ENCODE measurements at places on chromosomes 3 and 15.
A peak's percentile ranks its signal among the peaks of the same experiment; 100 is the strongest.

- no peak for DNase-seq
Measured at GRCh38 chr3:194282436-194283122, 68.5 kb downstream of the CPN2 start.

- no peak for DNase-seq
Measured at GRCh38 chr3:192068464-192069254, 607.7 kb downstream of the PYDC2 start.

GRCh38 chr15:55917881-55918296 is 75.5 kb downstream of the NEDD4 start:
- no peak for DNase-seq

GRCh38 chr3:123290107-123290930 is 88.6 kb downstream of the SEC22A start:
- DNase-seq, result peak; percentile 16

DNA sequence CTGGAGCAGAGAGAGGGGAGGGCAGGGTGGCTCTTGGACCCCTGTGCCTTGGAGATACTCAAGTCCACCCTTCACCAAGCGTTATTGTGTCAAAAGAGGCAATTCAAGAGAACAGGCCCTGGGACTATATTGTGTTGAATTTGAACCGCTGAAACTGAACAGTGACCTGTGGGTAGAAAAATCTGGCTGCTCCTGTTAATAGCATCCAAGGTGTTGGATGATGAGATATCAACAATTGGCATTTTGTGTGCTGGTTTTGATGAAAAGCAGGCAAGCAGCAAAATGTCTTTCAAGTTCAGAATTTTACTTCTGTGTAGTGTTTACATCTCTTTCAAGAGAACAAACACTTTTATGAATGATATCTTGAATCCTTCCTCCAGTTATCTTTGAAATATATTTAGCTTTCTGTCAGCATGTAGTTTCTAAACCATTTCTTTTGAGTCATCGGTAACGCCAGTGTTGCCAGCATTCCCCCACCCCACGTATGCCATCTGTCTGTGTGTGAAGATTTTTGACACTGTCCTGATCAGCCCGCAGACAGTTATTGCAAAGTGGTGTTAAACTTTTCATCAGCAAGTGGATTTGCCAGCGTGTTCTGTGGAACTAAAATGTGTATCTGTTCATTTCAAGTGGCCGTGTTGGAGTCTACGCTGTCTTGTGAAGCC is 34.8 kb downstream of the PDHB start:
- DNase-seq, result no peak

DNA sequence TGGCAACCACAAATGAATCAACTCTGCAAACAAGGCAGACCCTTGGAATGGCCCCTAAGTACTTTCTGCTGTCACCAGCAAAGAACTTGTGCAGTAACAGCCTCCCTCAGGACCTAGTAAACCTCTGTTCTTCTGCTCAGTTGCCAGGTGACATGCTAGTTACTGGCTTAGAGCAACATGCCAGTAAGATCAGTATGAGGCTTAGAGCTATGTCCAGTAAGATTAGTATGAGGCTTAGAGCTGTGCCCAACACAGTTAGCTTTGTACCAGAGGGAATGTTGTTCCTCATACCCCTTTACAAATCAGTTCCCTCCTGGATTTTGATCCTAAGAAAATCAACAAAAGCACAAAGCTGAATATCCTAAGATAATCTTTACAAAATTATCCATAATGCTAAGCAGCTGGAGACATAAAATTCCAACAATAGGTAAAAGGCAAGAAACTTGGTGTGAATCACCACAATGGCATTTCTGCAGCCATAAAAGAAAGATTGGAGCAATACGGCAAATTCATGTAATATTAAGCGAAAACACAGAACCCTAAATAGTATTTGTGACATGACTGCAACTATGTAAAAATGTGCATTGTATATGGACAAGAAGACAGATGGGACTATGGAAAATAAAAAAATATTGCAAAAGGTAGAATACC is 107.3 kb upstream of the LPP start:
- no peak for DNase-seq

GRCh38 chr3:142641504-142641903 is 45.3 kb downstream of the PLS1 start:
- no peak for DNase-seq

DNA sequence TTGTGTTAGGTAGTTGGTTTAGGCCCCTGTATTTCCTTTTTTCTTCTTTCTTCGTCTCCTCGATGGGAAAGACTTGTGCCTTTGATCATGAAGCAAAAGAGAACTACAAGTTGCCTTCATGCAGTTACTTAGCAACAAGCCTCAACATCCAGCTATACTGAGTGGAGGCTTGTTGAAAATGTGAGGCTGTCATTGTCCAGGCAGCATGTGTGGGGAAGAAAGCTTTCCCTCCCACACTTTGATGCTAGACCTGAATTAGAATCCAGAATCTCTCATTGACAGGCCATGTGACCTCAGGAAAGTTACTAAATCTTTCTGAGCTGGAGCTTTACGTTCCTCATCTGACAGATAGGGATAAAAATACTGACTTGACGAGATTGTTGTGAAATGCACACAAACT is 23.7 kb downstream of the IFT122 start:
- DNase-seq, result no peak

DNA sequence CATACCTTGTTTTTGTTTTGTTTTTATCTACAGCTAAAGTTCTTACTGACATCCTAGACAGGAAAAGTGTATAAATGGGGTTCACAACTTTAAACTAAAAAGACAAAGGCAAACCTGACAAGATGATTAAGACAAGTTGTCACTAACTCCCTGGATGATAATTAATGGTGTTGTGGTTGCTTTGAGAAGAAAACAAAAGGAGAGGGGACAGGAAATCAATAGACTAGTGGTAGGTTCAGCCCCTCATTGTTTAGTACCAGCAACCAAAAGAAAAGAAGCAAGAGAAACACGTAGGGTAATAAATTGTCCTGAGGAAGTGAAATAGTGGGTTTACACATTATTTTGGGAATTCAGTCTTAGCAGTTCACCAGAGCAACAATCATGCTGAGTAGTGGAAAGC is 78.8 kb downstream of the BFSP2 start:
- DNase-seq, result no peak

DNA sequence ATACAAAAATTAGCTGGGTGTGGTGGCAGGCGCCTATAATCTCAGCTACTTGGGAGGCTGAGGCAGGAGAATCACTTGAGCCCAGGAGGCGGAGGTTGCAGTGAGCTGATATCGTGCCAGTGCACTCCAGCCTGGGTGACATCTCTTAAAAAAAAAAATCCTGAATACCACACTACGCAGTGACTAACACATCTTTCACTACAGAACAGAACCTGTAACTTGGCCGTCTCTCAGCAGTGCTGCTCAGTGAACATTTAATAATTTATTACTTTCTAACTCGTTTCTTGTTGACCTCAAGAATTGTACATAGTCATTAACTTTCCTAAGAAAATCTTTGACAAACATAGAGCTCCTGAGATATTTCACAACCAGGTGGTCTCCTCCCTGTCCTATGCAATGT is 3.8 kb downstream of the GREM1 start:
- no peak for DNase-seq

DNA sequence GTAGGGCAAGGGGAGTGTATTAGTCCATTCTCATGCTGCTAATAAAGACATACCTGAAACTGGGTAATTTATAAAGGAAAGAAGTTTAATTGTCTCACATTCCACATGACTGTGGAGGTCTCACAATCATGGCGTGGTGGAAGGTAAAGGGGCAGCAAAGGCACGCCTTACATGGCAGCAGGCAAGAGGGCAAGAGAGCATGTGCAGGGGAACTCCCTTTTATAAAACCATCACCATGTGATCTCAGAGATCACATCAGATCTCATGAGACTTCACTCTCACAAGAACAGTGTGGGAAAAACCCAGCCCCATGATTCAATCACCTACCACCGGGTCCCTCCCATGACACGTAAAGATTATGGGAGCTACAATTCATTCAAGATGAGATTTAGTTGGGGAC is 41.4 kb downstream of the SUMF1 start:
- no peak for DNase-seq

- DNase-seq, result no peak
Measured at GRCh38 chr3:36482880-36483279, 102.6 kb downstream of the STAC start.

GRCh38 chr3:136634821-136635220 is 117.4 kb downstream of the STAG1 start:
- DNase-seq, result no peak

DNA sequence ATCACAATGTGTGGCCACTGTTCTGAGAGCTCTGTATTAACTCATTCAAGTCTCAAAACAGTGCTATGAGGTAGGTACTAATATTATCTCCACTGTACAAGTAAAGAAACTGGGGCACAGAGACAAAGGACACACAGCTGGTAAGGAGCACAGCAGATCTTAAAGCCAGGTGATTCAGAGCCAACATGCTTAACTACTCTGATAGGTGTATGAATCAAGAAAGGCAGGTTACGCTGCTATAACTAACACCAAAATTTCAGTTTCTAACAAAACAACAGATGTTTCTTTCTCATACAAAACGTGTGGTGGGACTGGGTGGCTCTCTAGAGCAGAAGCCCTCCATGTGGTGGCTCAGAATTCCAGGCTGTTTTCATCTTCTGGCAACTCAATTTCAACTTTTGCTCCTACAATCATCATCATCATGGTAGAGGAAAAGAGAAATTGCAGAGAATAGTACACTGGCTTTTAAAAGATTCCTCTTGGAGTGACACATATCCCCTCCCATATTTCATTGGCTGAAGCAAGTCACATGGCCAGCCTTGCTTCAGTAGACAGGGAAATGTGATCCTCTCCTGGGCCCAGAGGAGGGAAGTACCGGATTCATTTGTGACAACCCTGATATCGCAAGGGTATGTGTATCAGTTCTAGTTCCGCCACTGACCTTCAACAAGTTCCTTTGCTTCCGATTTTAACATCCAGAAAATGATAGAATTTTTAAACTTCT is 126.2 kb upstream of the PTX3 start:
- DNase-seq, result no peak

GRCh38 chr15:90188914-90189748 is 12.0 kb upstream of the SEMA4B start:
- DNase-seq, result no peak

DNA sequence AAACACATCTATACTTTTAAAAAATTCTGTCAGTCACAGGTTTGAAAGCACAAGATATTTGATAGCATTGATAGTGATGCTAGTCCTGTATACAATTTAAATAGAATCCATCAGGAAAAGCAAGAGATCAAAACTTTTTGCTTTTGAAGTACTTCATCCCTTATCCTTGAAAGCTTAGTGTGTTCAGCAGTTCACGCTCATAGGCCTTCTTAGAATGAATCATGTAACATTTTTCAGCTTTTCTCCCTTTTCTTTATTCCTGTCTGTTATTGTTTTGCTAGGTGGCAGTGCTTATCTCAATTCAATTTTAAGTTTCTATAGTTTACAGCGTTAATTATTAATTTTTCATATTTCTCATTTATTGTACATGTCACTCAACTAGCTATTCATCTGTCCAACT is 69.1 kb downstream of the FGF7 start:
- DNase-seq, result no peak

DNA sequence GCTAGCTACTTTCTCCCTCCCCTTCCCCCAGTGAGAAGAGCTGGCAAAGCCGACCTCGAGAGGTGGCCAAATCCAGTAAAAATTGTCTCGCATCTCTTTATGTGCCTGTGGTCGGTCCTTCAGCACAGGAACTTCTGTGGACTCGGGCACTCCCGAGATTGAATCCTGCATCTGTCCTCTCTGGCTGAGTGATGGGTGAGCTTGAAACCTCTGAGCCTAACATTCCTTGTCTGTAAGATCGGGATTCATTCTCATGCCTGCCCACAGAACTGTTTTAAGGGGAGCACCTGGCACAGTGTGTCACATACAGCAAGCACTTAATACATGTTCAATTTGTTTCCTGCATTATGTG is 11.3 kb downstream of the CX3CR1 start:
- no peak for DNase-seq

DNA sequence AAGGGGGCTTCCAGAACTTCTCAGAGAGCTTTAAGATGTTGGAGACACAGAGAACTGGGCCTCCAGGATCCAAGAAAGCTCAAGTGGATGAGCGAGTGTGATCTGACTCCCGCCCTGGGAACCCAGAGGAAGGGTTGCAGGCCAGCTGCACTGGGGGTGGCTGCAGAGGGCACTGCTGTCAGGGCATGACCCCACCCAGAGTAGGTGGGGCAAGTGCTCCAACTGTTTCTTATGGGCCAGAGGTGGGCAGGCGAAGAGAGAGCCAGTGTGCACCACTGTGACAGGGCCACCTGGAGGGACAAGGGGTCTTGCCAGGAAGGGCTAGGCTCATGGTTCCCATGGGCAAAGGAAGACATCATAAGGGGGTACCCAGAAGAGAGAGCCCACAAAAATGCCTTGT is 48.8 kb downstream of the EXOG start:
- DNase-seq, result no peak

DNA sequence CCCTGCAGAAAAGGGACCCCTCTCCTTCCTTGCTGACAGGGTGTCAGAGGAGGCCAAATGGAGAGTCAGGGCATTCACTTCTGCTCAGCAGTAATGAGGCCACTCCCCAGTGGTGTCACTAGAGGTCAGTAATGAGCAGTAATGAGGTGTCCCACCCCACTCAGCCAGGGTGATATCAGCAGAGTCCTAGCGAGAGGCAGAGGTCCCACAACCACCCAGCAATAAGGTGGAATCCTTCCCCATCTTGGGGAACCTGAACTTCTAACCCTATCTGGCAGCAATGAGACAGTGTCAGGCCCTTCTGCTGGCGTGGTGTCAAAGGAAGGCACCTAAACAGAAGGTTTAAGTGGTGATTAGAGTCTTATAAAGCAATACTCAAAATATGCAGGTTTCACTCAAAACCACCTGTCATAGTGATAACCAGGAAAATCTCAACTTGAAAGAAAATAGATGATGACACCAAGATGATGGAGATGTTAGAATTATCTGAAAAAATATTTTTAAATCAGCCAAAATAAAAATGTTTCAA is 12.9 kb downstream of the OCA2 start:
- peak; percentile 72 for DNase-seq

- no peak for DNase-seq
Measured at GRCh38 chr15:49387471-49387870, 35.6 kb upstream of the FGF7 start.

DNA sequence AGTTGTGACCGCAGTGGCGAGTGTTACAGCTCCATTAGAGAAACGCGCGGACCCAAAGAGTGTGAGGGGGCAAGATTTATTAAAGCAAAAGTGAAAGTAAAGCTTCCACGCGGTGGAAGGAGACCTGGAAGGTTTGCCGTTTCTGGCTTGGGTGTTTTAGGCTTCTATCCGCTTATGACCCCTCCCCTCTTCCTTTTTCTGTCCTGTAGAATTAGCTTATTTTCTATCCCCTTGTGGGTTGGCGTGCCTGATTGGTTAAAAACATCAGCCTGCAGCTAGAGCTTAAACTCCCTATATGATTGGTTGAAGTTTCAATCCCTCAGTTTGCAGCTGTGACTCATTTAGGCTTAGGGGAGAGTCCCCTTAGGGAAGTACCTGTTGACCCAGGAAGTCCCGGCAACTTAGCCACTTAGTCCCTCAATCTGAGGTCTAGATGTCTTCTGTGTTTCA is 39.6 kb downstream of the C3orf38 start:
- DNase-seq, result no peak

- DNase-seq, result no peak
Measured at GRCh38 chr15:49428409-49429095, 5.5 kb downstream of the FGF7 start.

All from activated CD8-positive, alpha-beta memory T cell treated with anti-CD3 and anti-CD28 coated beads, Interleukin-2, amount 10 ng/mL, durations not matched to agents 7 days and 5 days (primary cell).